RWPE1 (cell line): ENCODE measurements at places on chromosomes 6 and 20.

- no peak for DNase-seq
Observed at GRCh38 chr20:43138061-43138770, 51.5 kb downstream of the PTPRT start.

DNA sequence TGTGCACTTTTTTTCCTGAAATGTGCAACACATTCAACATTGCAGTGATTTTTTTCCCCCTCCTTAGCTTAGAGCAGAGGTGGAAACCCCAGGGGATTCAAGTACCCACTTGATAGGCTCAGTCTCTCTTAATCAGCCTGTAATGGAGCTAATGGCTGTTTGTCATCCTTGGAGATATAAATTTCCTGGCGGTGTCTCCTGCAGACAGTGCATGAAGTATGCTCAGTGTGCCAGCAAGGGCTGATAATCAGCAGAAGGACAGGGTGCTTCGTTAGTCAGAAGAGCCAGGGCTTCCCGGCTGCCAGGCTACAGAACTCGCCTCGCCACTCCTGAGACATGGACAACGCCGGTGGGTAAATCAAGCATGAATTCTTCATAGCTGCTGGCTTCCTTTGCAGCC lies 69.8 kb upstream of the PHACTR2 start:
- no peak for DNase-seq

- no peak for DNase-seq
Observed at GRCh38 chr20:23151885-23152284, 65.8 kb upstream of the CD93 start.

GRCh38 chr6:81790034-81790433 lies 37.6 kb upstream of the TENT5A start:
- DNase-seq = no peak

GRCh38 chr20:51306081-51306480 lies 236.4 kb downstream of the NFATC2 start:
- DNase-seq = no peak

DNA sequence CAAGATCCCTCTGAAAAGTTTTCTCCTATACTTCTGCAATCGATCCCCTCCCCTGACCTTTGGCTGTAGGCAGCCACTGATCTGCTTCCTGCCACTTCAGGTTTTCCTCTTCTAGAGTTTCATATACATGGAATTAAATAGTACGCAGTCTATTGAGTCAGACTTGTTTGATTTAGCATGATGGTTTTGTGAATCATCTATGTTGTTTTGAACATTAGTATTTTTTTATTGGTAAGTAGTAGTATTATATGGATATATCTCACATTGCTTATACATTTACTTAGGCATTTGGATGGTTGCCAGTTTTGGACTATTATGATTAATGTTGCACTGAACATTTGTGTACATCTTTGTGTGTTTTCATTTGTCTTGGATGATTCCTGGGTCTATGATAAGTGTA lies 518.0 kb downstream of the CD109 start:
- DNase-seq = no peak

- no peak for DNase-seq
Observed at GRCh38 chr6:86858970-86859369, 78.4 kb upstream of the HTR1E start.

GRCh38 chr6:33161354-33162331 lies 30.6 kb downstream of the COL11A2 start:
- DNase-seq = peak; percentile 76
